ENCODE measurements at places on chromosomes 6 and 20. TPM values are rescaled to one million over a fixed set of nuclear protein-coding genes. Genes with fewer than 3 reads are reported as not detected.

DNA sequence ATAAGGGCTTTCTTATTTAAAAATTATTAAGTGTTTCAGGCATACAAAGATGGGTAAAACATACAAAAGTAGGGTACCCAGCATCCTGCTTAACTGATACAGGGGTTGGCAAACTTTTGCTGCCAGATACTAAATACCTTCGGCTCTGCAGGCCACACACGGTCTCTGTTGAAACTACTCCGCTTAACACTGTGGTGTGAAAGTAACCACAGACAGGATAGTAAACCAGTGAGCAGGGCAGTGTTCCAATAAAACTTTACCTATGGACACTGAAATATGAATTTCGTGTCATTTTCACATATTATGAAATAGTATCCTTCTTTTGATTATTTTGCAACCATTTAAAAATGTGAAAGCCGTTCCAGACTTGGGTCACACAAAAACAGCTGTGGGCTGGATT is 92.4 kb downstream of the EYA2 start:
- DNase-seq = no peak

GRCh38 chr6:138914701-138915100 is 73.4 kb downstream of the REPS1 start:
- DNase-seq = no peak

DNA sequence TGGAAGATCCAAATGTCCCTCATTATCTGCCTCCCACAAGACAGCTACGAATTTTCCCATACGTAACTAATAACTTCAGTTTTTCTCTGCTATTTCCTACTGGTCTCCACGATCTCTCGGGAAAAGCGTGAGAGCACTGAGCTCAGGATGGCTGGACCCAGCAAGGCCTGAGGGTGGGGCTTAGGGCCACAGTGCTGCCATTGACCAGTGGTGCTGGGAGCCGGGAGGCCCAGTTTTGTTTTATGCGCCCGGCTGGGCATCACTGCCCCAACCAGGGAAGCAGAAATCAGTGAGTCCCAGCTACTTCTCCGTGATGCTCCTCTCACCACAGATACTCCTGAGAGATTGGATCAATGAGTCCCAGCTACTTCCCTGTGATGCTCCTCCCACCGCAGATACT is 238.4 kb downstream of the LY86 start:
- no peak for DNase-seq

DNA sequence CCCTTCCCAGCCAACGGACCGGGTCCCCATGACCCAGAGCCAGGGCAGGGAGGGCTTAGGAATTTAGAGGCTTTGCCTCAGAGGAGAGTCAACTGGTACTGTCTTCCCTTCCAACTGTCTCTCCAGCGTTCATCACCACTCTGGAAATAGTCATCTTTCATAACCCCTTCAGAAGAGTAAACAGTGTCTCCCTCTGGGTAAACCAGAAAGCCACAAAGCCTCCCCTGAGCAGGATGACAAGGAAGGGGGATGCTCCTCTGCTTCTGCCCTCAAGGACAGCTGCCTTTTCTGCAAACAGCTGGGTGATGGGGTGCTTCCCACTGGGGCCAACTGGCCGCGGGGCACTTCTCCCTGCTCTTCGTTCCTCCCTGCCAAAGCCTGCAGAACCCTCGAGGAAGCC is 90.1 kb downstream of the PSMG4 start:
- no peak for DNase-seq

- no peak for DNase-seq
These were observed 303.4 kb upstream of the EXOC2 start for GRCh38 chr6:996271-996852.

- no peak for DNase-seq
These were observed 34.0 kb upstream of the FAM83C start for GRCh38 chr20:35326021-35326739.

- no peak for DNase-seq
These were observed 9.4 kb downstream of the C6orf58 start for GRCh38 chr6:127586372-127586771.

GRCh38 chr6:15937602-15938001 is 191.3 kb upstream of the MYLIP start:
- no peak for DNase-seq

DNA sequence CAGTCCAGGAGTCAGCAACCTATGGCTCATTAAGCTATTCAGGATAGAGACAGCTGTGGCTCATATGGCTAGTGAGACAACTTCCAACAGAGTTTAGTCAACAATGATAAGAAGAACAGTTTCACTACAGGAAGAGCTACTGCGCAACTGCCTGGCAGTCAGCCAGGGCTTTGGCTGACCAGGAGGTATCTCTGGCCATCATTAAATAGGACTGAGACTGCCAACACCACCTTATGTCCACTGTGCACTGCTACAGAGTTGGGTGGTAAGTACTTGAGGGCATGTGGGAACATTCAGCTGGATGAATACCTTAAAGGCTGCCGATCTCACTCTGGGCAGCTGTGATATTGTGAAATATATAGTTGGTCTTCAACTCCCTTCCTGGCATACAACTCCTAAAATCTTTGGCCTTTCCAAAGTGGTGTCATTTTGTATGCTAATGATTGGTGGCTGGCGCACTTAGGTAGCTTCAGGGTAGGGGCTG is 52.2 kb upstream of the FAM83C start:
- peak; percentile 76 for DNase-seq

The ME1 gene
- total RNA-seq = 23.4 TPM

The TSBP1 gene
- total RNA-seq = not detected

The CNBD2 gene
- total RNA-seq = 3.4 TPM

The GRM1 gene
- 0.06 TPM for total RNA-seq

The PDYN gene
- total RNA-seq = not detected

The HSPA1L gene
- 1.1 TPM for total RNA-seq

The ZSCAN16 gene
- 2.4 TPM for total RNA-seq

The TRIM10 gene
- not detected for total RNA-seq

The COL9A3 gene
- total RNA-seq = 4.7 TPM

The FAM83C gene
- not detected for total RNA-seq

The MTCH1 gene
- total RNA-seq = 178 TPM

The VNN1 gene
- total RNA-seq = 1.1 TPM

The LRRC1 gene
- 3.8 TPM for total RNA-seq

The SMAP1 gene
- total RNA-seq = 24.4 TPM
